CD8-positive, alpha-beta T cell (primary cell): ENCODE measurements at places on chromosomes 7 and 10.

- no peak for DNase-seq
Measured at GRCh38 chr7:27137640-27138315, 5.7 kb downstream of the HOXA5 start.

- no peak for DNase-seq
Measured at GRCh38 chr10:92891885-92892690, 43.8 kb downstream of the EXOC6 start.

DNA sequence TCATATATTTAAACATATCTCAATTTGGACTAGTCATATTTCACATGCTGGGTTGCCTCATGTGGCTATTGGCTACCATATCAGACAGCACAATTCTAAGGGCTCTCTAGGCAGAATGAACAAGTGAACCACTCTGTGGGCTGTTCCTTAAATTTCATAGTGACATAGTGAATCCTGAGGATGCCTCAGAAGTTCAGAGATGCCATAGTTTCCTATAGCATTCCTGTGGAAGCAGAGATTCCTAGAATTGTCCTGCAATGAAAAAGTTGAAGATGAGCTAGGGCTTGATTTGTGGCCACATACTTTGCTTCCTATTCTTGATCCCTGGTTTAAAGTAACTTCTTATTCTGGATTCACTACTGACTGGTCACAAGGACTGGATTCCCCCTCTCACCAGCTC lies 35.6 kb downstream of the MKX start:
- no peak for DNase-seq

DNA sequence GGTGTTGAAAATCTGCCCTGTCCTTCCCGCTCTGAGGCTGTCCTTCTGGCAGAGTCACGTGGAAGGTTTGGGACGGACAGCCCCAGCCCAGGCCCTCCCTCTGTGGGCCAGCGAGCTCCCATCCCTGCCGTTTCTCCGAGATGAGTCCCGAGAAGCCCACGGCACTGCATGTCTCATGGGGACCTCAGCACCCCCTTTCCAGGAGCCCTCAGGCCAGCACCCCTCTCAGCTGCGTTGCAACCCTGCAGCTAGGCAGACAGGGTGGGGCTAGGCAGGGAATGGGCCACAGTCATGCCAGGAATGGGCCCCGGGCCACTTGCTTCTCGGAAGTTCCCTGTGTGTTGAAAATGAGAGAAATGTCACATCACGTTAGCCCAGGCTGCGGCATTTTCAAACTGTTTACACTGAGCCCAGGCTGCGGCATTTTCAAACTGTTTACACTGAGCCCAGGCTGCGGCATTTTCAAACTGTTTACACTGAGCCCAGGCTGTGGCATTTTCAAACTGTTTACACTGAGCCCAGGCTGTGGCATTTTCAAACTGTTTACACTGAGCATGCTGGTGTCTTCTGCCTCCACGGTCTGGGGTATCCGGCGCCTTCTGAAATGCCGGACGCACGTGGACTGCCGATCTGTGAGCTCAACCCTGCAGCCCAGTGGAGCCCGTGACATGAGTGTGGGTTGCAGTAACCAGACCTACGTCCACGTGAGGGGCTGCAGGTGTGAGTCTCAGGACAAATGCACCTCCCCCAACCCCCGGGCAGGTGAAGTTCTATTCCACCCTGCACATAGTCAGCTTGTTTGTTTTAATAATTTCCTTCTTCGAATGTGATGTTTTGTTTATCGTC lies 42.6 kb downstream of the FAM20C start:
- no peak for DNase-seq

GRCh38 chr7:49279891-49280290 lies 355.5 kb downstream of the CDC14C start:
- DNase-seq: no peak

GRCh38 chr7:141339603-141340002 lies 211.6 kb upstream of the AGK start:
- no peak for DNase-seq

GRCh38 chr7:94042381-94042780 lies 38.2 kb upstream of the BET1 start:
- no peak for DNase-seq

DNA sequence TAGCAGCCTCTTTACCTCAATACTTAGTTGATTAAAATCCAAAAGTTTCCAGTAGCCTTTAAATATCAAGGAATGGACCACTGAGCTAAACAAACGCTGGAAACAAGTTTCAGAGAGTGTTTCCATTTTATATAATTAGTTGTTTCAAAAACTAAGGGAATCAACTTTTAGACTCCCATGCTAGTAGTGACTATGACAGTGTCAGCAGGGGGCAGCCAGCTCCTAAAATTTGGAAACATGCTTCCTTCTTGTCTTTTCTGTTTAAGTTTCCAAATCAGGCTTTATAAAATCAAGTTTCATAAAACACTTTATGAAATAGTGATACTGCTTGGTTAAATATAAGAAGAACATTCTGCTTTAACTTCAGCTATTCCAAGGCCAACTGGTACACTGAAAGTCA lies 138.2 kb upstream of the TMEM229A start:
- no peak for DNase-seq

DNA sequence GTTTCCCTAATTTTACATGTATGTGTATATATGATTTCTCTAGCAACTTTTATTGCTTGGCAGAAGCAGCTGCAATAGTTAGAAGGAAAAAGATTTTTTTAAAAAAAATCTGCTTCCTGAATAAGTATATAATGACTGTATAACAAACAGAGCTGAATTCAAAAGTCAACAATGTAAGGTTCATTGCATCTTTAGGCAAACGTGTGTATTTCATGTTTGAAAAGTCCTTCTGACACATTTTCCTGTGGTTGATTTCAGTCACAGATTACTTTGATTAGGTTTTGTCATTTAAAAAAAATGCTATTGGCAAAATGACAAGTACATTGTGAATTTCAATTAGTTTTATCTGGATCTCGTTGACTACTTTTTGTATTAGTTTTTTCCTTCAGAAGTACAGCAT lies 231.0 kb downstream of the CSTF2T start:
- DNase-seq: no peak

GRCh38 chr7:94231305-94231704 lies 163.4 kb upstream of the COL1A2 start:
- DNase-seq: no peak

GRCh38 chr7:2980401-2981102 lies 63.1 kb downstream of the CARD11 start:
- DNase-seq: no peak

- DNase-seq: no peak
Measured at GRCh38 chr7:129388333-129389098, 45.7 kb upstream of the STRIP2 start.

- no peak for DNase-seq
Measured at GRCh38 chr7:106165337-106165736, 53.2 kb upstream of the SYPL1 start.

GRCh38 chr10:77609781-77610272 lies 27.8 kb downstream of the KCNMA1 start:
- DNase-seq: no peak

GRCh38 chr10:19117438-19117837 lies 68.8 kb downstream of the MALRD1 start:
- no peak for DNase-seq
